ENCODE measurements at places on chromosomes 6 and 20.

DNA sequence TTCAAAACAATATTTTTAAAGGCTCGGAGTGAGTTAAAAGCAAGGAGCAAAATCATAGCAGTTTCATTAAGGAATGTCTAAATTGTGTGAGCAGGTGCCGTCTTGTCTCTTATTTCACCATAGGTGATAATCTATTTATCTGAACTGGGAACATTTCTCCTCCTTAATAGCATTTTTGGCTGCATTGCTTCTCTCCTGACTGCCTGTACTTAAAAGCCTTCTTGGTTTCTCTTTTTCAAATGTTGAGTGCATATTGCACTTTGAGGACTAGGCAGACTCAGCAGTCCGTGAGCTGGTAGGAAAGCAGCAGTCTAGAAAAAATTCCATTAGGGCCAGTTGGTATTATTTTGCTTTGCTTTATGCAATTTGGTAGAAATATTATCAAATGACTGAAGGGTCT lies 645.9 kb downstream of the GRIK2 start:
- no peak for DNase-seq

DNA sequence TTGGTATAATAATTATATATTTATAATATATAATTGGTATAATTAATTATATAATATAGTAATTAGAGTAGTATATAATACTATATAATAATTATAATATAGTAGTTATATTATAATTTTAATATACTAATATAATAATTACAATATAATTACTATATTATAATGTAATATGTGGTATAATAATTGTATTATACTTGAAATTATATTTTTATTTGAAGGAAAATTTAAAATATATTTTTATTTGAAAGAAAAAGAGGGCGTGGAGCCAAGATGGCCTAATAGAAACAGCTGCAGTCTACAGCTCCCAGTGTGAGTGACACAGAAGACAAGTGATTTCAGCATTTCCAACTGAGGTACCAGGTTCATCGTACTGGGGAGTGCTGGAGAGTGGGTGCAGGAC lies 365.9 kb downstream of the MMUT start:
- DNase-seq: no peak

GRCh38 chr6:111958534-111958933 lies 85.3 kb upstream of the FYN start:
- no peak for DNase-seq

- peak; percentile 46 for DNase-seq
These were observed 15.9 kb upstream of the FYN start for GRCh38 chr6:111888928-111889695.

- DNase-seq: no peak
These were observed 69.1 kb upstream of the EXOC2 start for GRCh38 chr6:761997-762396.

GRCh38 chr20:34985461-34986310 lies 30.0 kb downstream of the MYH7B start:
- no peak for DNase-seq

DNA sequence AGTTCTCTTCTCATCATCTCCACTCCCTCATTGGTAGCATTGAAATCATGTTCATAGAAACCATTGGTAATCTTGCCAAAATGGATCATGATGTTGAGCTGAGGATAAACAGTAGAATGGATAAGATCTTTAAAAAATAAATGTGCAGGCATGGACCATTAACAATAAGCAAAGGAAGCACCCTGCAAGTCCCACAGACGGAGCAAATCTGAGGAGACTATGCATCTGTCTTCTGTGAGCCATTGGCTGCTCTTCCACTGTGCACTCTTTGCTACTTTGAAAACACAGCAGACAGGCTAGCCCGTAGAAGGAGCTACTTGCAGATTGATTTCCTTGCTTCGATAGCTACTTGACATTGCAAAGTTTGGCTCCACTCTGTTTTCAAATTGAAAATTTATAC lies 535.0 kb downstream of the PKHD1 start:
- DNase-seq: no peak

GRCh38 chr6:112237595-112237994 lies 16.8 kb downstream of the LAMA4 start:
- peak; percentile 95 for DNase-seq

GRCh38 chr6:19925533-19925932 lies 88.4 kb downstream of the ID4 start:
- no peak for DNase-seq

- peak; percentile 36 for DNase-seq
These were observed 526 bp downstream of the SULF2 start for GRCh38 chr20:47784599-47785310.

DNA sequence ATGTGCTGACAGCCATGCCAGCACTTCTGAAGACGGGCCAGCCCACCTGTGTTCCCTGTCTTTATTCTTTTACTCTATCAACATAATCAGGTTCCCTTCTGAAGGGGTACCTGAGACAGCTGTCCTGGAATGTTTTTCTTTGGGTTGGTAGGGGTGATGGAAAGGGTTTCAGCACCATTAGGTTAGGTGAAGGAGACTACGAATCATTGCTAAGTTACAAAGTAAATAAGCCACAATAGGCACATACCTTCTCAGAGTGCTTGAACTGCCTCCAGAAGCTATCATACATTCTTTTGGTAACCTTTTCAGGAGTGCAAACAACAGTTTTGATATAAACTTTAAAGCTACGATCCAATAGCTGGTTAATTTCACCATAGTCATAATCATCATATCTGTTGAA lies 106.3 kb downstream of the SESN1 start:
- DNase-seq: peak; percentile 17

DNA sequence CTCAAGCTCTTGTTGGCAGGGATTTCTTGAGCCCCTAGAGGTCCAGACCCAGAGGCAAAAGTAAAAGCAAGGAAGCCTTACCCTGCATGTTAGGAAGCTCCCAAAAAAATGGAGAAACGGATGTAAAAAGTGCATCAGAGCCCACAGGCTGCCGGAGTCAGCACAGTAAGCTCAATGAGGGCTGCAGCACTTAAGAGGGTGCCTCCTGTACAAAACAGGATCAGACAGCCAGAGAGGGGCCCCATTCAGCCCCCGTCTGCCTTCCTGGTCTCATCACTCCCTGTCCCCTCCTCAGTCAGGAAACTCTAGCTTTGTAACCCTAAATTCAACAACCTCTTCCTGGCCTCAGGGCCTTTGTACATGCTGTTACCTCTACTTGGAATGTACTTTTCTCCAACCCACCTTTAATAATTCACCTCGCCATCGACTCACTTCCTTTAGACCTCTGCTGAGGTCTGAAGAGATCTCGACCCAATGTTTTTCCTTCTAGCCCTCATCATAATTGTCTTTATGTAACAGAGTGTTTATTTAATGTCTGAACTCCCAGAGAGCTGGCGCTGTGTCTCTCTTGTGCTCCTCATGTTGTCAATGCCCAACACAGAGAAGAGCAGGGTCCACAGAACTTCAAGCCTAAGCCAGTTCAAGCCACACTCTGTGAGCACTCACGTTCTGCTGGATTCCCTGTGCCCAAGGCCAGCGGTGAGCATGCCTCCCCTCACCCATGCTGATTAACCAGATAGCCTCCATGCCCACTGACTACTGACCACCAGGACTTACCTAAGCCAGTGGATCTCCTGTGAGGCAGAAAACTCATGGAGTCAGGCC lies 2.8 kb upstream of the PLCG1 start:
- no peak for DNase-seq

DNA sequence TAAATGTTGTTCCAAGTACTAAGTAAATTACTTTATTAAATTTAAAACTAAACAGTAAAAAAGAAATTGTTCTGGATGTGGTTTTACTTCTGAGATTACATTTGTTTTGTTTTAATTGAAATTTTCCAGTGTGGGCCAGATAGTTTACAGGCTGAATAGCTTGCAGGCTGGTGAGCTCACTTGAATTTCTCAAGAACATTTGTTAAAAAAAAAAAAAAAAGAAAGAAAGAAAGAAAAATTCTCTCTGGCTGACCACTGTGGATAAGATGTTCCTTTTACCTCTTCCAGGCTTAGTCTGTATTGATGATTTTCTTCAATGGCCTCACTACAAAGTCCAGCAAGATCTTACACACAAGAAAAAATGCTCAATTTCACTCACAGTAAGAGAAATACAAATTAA lies 85.4 kb downstream of the PLCG1 start:
- DNase-seq: peak; percentile 66

DNA sequence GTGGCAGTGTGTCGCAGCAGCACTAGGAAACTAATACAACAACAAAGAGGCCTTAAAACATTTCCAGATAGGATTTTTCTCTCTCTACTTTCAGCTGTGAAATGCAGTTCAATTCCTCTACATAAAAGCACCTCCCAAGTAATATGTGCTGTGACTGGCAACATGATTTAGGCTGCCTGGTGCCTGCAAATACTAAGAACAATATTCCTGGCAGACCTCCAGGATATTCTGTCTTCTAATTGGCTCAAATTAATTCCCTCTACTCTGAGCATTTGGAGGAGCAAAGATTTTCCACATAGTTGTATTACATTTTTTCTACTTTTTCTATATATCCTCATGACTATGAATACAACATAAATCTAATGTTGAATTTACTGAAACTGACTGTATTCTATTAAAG lies 33.2 kb downstream of the SCGN start:
- DNase-seq: no peak

DNA sequence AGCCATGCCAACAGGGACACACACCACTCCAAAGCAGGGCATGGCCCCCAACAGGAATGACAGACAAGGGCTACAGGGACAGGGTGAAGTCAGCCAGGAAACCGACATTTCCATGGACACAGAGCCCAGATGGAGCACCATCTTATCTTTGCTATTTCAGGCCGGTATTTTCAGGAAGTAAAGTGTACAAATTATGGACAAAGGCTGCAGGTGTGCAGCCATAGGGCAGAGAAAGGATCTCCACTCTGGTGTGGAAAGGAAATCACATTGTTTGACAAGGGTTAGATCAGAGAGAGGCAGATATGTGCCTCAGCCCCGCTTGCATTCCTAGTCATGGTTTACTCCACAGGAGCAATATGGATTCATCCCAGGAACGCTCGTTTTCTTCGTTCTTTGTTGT lies 81.7 kb upstream of the SLC22A23 start:
- DNase-seq: no peak

GRCh38 chr6:122214605-122215318 lies 184.7 kb upstream of the HSF2 start:
- DNase-seq: no peak

- DNase-seq: no peak
These were observed 316.2 kb downstream of the ADGRB3 start for GRCh38 chr6:68951270-68951669.

- DNase-seq: no peak
These were observed 98.8 kb downstream of the MANEA start for GRCh38 chr6:95676011-95676628.

GRCh38 chr6:8780653-8781052 lies 345.3 kb upstream of the SLC35B3 start:
- DNase-seq: no peak

DNA sequence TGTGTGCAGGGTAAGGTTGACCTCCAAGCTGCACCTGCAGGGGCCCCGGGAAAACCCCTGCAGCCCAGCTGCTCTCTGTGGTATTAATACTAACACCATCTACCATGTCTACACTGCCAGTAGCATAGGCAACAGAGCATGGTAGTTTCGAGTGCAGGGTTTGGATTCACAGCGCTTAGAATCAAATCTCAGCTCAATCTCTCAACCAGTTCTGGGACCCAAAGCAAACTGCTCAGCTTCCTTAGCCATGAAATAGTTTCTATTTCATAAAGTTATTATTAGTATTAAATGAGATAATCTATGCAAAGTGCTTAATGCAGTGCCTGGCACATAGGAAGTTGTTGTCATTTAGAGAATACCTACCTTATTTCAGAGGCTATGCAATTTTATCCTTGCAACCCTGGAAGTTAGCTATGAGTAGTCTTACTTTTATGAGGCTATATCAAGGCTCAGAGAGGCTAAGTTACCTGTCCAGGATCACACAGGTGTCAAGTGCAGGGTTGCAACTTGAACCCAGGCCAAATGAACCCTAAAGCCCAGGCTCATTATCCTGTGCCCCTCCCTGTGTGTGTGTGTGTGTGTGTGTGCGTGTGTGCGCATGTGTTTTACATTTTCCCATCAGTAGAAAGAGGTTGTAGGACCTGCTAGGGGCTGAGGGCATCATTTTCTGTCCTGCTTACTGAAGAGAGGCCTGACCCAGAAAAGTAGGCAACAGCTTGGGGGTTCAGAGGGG lies 27.6 kb upstream of the MRPS18A start:
- no peak for DNase-seq

DNA sequence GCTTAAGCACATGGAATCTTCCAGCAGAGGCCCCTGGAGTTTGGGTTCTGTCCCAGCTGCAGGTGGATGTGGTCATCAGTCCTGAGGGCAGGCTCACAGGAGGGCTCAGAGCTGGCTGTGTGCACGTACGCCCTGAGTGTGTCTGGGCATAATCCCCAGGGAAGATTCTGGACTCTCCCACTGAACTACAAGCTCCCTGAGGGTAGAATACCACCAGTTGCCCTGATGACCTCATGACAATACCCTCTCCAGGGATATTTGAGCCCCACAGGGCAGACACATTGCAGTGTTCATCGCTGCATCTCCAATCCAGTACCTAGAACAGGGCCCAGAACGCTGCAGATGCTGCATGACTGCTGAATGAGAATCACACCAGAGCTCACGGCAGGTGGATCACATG lies 92.5 kb downstream of the BMP7 start:
- no peak for DNase-seq

GRCh38 chr6:45132658-45133294 lies 195.4 kb upstream of the RUNX2 start:
- no peak for DNase-seq

DNA sequence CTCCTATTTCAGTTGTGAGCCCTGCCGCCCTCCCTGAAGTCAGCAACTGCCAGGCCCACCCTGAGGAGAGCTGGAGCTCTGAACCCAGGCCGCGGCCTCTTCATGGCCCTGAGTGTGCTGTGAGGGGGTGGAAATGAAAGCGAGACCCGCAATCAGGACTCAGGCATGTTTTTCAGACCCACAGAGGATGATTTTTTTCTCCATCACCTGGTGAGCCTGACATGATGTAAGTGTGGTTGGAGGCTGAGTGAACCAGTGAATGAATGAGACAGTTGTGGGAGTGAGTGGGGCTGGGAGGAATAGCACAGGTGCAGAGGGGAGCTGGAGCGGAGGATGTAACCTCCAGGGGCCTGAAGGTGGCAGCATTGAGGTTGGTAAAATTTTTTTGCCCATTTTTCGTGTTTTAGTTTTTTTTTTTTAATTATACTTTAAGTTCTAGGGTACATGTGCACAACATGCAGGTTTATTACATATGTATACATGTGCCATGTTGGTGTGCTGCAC lies 18.3 kb downstream of the RAET1L start:
- peak; percentile 42 for DNase-seq

DNA sequence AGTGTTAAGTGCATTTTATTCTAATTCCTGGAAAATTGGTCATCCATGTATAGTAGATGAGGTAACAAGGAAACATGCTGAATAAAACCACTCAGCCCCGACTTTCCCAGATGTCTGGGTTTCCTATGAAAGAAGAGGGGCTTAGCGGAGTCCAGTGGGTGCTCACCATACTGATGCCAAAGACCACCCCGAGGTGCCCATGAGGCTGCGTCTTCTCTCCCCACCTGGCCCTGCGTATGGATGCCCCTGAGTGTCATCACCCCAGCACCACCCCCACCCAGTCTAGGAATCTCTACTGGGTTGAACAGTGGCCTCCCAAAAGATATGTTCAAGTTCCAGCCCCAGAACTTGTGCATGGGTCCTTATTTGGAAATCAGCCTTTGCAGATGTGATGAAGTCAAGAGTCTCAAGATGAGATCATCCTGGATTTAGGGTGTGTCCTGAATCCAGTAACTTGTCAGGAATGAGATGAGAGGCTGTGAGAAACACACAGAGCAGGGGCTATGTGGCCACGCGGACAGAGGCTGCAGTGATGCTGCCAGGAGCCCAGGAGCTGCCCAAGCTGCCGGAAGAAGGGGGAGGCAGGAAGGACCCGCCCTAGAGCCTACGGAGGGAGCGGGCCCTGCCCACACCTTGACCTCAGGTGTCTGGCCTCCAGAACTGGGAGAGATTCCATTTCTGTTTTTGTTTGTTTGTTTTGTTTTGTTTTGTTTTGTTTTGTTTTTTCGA lies 124.6 kb upstream of the CDH4 start:
- DNase-seq: peak; percentile 7
